ENCODE measurements at places on chromosomes 1 and 21.

DNA sequence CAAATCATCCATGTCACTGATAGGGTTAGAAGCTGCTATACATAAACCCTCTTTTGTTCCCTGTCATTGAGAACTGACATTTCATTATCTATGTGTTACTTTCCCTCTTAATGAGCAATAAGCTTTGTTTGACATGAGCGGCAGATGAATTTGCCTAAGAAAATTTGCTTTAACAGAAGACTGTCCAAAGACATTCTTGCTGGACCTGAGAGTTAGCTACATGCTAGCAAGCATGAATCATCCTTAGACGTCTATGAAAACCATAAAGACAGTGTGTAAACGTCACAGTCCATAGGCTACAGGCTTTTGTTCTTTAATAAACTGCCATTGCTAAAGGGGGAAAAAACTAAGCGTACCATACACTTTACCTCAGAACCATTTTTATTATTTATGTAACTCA lies 73.1 kb downstream of the TNFSF4 start:
- no peak for DNase-seq

DNA sequence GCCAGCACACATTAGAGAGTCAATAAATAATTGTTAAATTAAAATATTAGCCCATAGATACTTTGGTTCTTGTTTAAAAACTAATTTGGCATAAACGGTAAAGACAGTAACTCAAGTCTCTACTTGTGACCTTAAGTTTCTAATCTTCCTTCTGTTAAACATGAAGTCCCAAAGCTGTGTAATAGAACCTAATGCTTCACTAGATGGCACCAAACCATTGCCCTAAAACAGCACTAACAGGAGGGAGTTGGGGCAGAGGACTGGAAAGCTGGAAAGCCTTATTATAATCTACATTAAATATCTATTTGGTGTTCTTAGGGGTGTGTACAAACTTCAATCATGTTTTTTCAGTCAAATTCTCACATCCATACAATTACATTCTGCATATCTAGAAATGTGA lies 176.7 kb downstream of the OLFM3 start:
- DNase-seq: no peak

DNA sequence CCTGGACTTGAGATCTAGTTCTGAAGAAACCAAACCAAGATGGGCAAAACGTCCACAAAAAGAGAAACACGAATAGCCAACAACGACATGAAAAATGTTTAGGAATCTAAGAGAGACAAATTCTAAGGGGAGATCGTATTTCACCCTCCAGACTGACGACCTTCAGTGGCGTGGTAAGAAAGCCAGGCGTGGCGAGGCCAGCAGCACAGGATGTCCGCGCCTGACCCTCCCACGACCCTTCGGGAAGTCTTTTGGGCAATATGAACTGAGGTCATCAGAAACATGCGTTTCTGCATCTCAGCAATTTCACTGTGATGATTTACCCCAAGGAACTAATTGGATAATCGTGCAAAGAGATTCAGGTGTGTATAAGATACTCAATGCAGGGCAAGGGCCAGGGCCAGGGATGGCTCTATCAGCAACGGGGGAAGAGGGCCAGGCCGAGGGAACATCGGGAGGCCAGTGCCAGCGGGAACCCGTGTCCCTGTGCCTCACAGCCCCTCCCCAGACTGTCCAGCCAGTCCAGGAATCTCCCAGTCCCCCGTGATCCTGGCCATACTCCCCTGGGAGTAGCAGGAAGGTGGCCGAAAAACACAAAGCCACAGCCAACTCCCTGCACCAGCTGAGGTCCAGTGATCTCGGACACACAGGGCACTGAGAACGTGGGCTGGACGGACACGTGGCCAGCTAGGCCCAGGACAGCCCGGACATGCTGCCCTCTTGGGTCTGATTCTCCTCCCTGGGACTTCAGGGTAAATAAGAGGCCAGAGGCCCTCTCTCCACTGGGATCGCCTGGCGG lies 53.6 kb upstream of the ADARB1 start:
- no peak for DNase-seq

- DNase-seq: no peak
Measured at GRCh38 chr1:157034137-157034800, 11.3 kb downstream of the ARHGEF11 start.

DNA sequence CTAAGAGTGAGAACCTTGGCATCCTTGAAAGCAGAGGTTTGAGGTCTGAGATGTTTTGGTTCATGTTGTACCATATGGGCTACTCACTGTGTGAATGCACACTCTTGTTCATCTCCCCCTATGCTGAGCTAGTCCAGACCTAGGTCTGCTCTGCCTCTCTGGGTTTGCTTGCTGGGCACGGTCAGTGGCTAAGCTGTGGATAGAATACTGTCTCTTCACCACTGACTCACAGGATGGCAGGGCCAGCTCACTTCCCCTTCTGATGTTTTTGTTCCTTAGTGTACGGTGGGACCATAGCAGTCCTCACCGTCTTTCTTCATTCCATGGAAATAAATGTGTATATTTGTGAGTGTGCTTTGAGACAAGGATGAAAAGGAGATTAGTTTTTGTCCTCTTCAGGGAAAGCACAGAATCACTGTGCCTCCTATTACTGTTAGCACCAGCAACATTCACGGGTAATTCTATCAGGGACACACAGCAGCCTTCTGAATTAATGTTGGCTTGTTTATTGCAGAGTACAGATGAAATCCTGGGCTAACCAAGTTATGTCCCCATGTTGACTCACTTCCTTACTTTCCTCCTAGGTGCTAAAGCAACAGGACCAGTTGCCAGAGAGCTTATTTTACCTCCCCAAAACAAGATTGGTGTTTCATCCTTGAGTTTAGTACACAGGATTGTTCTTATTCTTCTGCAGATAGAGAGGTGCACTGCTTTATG lies 56.9 kb upstream of the IVNS1ABP start:
- no peak for DNase-seq

DNA sequence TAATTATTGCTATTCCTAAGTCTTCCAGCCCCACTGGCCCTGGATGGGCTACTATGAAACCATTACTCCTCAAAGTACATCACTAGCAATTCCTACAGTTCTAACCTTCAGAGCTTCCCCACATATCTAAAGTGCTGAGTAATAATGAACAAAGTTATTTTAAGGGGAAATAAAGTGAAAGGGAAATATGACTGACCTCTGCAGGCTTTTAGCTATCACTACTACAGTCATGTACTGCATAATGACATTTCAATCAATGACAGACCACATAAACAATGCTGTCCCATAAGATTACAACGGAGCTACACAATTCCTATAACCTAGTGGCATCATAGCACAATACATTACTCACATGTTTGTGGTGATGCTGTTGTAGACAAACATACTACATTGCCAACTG lies 32.5 kb upstream of the ASPM start:
- DNase-seq: no peak

GRCh38 chr1:161046605-161047228 lies 940 bp upstream of the USF1 start:
- DNase-seq: no peak

- DNase-seq: no peak
Measured at GRCh38 chr1:58890609-58891008, 106.8 kb upstream of the JUN start.

DNA sequence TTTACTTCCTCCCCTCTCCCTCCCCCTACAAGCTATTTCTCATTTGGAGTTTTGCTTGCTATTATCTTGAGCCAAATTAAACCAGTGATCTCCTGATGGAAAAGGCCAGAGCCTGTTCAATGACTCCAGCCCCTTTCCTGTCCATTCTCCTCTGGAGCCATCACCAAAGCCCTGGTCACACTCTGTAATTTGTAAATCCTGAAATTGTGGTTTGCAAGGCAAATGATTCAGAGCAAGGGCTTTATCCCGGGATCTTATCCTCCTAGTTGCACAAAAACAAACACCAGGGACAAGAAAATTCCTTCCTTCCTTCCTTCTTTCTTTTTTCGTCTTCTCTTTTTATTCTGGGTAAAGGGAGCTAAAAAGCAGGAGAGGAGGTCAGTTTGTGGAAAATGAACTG lies 366.1 kb upstream of the ST6GALNAC5 start:
- DNase-seq: no peak

GRCh38 chr1:13224480-13225060 lies 1.4 kb downstream of the PRAMEF18 start:
- DNase-seq: no peak
